ENCODE measurements at places on chromosomes 16 and 17.

GRCh38 chr16:68374961-68375660 lies 64.3 kb downstream of the PRMT7 start:
- no peak for DNase-seq

DNA sequence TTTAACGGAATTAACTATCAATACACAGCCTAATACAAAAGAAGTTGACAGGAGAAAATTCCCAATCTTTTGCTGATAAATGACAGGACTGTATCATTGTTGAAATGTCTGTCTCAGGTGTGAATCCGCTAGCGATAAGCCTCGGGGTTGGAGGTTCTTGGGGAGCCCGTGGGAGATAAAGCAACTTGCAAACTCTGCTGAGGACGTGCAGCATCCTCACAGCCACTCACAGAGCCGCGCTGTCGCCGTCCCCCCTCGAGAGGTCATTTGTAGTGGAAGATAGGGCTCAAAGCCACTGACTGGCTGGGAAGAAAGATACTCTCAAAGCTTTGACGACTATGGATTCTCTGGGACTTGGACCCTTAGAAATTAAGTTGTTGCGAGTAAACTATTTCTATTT lies 17.0 kb downstream of the MAP1LC3B start:
- DNase-seq, result no peak

- DNase-seq, result no peak
Measured at GRCh38 chr17:37740915-37741314, 3.9 kb downstream of the HNF1B start.

DNA sequence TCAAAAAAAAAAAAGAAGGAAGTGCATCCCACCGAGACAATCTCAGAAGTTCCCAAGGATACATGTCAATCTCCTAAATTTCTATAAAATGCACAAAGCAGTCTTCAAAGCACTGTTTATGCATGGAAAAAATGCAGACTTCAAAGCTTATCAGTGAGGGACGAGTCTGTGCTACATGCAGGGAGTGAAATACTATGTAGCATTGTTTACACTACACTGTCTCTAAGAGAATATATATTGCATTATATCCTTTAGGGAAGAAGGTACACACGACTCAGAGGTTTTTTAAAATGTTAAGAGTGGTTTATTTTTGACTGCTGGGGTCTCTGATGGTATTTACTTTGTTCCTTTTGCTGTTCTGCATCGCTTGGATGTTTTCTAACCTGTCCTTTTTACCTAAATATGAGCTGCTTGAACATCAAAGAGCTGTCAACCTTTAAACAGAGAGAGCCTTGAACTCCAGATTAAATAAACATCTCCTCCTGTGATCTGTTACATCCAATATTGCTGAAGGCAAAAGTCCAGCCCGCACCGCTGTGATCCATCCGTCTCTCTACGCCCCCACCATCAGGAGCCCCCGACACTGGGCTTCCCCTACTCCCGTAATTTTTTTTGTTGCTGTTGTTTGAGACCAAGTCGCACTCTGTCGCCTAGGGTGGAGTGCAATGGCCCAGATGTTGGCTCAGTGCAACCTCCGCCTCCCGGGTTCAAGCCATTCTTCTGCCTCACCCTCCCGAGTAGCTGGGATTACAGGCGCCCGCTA lies 1.4 kb downstream of the FBXO31 start:
- no peak for DNase-seq

GRCh38 chr17:60542071-60542470 lies 16.0 kb upstream of the APPBP2 start:
- no peak for DNase-seq

GRCh38 chr16:66226762-66227161 lies 139.7 kb upstream of the CDH5 start:
- DNase-seq, result no peak

DNA sequence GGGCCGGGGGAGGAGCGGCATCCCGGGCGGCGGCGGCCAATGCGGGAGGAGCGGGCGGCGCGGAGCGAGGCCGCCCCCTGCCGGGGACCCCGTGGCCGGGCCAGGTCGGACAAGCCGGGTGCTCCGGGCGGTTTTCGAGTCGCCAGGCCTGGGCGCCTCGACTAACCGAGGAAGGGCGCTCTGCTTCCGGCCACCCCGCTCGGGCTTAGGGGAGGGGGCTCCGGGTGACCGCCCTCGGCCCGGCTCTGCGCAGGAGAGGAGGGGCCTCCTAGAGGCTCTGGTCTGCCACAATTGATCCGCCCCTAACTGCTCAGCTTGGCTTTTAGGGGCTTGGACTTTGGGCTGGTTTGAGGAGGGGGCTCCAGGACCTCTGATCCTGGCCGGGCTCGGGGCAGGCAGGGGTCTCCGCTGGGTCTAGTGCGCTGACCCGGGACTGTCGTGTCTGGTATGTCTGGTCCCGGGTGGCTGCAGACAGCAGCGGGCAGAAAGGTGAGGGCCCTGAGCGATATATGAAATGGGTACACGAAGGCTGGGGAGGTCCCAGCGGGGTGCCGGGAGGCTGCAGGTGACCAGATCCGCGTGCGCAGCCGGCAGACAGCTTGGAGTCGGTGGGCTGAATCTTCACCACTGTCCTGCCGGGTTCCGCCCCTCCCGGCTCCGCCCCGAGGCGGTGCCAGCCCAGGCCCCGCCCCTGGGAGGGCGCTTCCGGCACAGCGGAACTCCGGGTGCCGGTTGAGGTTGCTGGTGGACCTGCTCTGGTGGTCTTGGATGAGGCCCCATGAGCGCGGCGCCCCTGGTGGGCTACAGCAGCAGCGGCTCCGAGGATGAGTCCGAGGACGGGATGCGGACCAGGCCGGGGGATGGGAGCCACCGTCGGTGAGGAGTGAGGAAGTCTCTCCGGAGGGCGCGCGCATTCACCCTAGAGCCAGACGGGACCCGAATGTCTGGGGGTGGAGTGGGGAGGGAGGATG lies at the start of gene USB1:
TSS of gene USB1 (plus strand) at position 702 of the 971 bp plus-strand sequence. CDS start at position 779, 77 bp downstream.
- peak; percentile 98 for DNase-seq

DNA sequence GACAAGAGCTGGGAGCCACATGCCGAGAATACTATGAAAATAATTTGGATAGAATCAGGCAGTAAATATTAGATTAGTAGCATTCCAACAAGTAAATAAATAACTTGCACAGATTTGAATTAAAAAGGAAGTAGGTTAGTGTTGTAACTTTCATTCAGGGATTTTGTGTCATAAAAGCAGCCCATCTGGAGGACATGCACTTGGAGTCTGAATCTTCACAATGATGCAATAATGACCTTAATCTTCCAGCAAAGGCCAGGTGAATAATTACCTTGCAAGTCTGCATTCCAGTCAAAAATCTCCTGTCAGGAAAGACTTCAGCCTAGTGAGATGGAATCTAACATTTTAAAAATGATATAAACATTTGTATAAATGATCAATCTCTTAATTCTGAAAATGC lies 518.1 kb downstream of the KCNJ2 start:
- DNase-seq, result no peak

GRCh38 chr17:19812407-19812806 lies 55.3 kb downstream of the ULK2 start:
- peak; percentile 15 for DNase-seq

DNA sequence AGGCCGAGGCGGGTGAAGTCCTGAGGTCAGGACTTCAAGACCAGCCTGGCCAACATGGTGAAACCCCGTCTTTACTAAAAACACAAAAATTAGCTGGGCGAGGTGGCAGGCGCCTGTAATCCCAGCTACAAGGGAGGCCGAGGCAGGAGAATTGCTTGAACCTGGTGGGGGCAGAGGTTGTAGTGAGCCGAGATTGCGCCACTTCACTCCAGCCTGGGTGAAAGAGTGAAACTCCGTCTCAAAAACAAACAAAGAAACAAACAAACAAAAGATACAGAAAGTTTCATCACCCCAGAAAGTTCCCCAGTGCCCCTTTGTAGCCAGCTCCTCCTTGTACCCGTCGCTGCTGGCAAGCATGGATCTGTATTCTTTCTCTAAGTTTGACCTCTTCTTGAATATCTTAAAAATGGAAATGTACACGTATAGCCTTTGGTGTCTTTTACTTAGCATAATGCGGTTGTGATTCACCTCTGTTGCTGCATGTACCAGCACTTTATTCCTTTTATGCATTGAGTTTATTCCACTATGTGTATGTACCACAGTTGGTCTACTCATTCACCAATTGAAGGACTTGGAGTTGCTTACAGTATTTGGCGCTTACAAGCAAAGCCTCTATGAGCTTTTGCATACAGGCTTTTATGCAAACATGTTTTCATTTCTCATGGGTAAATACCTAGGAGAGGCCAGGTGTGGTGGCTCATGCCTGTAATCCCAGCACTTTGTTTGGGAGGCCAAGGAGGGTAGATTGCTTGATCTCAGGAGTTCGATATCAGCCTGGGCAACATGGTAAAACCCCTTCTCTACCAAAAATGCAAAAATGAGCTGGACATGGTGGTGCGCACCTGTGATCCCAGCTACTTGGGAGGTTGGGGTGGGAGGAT lies 87.5 kb upstream of the CLEC18A start:
- no peak for DNase-seq

DNA sequence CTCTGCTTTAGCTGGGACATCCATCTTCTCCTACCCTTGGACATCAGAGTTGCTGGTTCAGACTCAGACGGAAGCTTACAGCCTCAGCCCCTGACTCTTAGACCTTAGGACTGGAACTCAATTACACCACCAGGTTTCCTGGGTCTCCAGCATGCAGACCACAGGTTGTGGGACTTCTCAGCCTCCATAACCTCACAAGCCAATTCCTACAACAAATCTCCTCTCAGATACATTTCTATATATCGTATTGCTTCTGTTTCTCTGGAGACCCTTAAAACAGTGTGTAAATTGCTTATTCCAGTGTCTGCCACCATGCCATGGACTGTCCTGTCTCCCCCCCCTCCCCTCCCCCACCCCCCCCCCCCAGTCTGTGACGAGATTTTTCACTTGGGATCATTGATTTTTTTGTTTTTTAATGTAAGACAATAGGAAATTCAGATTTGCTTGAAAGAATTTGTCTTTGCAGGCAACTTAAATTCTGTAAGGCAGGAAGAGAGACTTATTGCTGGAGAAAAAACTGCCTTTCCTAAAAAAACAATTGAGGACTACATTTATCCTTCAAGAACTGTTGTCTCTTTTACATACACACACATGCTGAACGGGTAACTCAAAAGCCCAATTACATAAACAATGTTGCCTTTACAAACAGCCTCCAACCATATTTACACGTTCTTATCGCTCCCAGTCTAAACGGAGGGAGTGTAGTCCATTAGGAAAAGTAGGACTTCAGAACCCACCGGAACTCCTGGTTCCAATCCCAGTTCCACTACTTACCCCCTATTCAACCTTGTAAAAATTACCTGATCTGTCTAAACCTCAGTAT lies 39.9 kb downstream of the TEKT5 start:
- DNase-seq, result no peak

DNA sequence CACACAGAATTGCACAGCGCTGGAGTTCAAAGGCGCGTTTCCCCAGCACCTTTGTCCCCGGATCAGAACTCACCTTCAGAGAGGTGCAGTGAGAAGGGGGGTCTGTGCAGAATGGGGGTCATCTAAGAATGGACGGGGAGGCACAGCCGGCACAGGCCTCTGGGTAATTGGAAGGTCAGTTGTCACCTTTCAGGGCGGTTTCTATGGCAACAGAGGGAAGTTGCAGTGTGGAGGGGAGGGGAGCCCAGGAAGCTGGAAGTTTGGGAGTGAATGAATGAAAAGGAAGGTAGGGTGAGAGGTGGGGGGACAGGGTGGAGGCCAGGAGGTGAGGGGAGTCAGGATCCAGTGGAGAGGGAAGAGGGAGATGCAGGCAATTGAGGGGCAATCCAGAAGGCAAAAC lies 12.4 kb upstream of the KCNG4 start:
- DNase-seq, result no peak

GRCh38 chr17:48246612-48247011 lies 139.0 kb downstream of the SNX11 start:
- no peak for DNase-seq

DNA sequence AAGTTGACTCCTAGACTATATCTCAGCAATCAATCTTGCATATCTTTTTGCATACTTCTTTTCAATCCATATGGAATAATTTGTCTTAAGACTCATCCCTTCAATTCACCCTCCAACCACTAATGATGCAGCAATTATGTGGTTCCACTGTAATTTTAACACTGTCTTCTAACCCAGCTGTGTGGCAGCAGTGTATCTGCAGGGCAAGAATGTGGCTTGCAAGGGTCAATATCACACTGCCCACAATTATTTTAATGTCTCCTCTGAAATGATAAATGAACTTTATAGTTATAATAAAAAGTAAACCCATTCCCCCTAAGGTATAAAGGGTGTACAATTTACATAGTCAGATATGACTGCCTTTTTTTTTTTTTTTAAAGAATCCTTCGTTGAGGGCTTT lies 48.6 kb downstream of the FTO start:
- no peak for DNase-seq

- DNase-seq, result no peak
Measured at GRCh38 chr17:27459433-27459832, 3.2 kb downstream of the KSR1 start.

- DNase-seq, result no peak
Measured at GRCh38 chr17:57899822-57900221, 50.0 kb upstream of the MRPS23 start.

DNA sequence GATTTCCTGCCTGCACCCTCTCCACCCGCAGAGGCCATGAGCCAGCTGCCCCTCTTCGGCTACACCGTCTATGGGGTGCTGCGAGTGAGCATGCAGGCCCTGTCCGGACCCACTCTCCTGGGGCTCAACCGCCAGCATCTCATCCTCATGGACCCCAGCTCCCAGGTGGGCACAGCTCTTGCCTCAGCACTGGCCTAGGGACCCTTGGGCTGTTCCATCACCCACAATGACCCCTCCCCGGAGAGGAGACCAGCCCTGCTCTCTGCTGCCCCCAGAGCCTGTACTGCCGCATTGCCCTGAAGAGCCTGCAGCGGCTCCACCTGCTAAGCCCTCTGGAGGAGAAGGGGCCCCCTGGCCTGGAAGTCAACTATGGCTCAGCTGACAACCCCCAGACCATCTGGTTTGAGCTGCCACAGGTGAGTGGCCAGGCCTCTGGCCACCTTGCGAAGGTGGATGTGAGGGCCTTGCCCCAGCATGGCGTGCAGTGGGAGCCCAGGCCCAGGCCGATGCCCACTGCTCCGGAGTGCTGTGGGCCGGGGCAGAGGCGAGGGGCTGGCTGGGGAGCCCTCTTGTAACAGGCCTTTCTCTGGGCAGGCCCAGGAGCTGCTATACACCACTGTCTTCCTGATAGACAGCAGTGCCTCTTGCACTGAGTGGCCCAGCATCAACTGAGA lies 7.3 kb upstream of the SMIM5 start:
- peak; percentile 67 for DNase-seq

DNA sequence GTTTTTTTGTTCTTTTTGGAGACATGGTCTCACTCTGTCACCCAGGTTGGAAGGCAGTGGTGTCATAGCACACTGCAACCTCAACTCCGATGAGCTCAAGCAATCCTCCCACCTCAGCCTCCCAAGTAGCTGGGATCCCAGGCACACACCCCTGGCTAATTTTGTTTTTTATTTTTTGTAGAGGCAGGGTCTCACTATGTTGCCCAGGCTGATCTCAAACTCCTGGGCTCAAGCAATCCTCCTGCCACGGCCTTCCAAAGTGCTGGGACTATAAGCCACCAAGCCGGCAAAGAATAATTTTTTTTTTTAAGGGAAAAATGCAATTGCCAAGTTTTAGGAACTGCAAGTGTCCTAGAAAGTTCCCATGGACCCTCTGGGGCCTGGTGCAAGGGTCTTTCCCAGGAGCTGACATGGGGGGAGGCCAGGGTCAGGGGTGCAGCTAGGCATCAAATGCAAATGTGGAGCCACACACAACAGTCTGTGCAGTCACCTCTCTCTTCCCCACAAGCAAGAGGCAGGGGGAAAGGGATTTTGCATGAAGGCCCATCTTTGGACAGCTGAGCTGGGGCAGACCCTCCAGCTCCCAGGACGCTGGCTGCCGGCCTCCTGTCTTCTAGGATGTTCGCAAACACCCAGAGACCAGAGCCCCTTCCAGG lies 20.1 kb upstream of the BCAR1 start:
- DNase-seq, result no peak
